HepG2 (cell line): ENCODE measurements at places on chromosomes 5 and 9. TPM values are rescaled to one million over a fixed set of nuclear protein-coding genes. Genes with fewer than 3 reads are reported as not detected.

The IFNA13 gene
- not detected in 2 replicates for total RNA-seq

The TMEM174 gene
- not detected in 2 replicates for total RNA-seq

The HNRNPH1 gene
- total RNA-seq, result 807 and 1,064 TPM in 2 replicates

The TMEM215 gene
- not detected in 2 replicates for total RNA-seq

The UCK1 gene
- total RNA-seq, result 24.1 and 25.3 TPM in 2 replicates

The CBY3 gene
- total RNA-seq, result not detected in 2 replicates

The ARID3C gene
- total RNA-seq, result not detected in 2 replicates

The CER1 gene
- not detected in 2 replicates for total RNA-seq

The SAPCD2 gene
- total RNA-seq, result 35.9 and 42.8 TPM in 2 replicates

The CCDC152 gene
- 0.15 and 0.20 TPM in 2 replicates for total RNA-seq

The BHMT2 gene
- total RNA-seq, result 18.8 and 24.1 TPM in 2 replicates

The CCIN gene
- total RNA-seq, result not detected in 2 replicates

The PCSK1 gene
- total RNA-seq, result not detected in 2 replicates

The ANKRD18B gene
- total RNA-seq, result 1.2 and 1.4 TPM in 2 replicates

The TARS1 gene
- total RNA-seq, result 184 and 297 TPM in 2 replicates

The GFI1B gene
- 0.51 TPM in 1 of 2 replicates, not detected in the other for total RNA-seq

The IFNA14 gene
- not detected in 2 replicates for total RNA-seq

The TUSC1 gene
- not detected in 2 replicates for total RNA-seq

The FANCG gene
- 43.3 and 45.1 TPM in 2 replicates for total RNA-seq

The MAMDC4 gene
- 1.2 and 6.0 TPM in 2 replicates for total RNA-seq

The CCDC183 gene
- 3.0 and 5.0 TPM in 2 replicates for total RNA-seq

The PTCD2 gene
- 6.4 and 7.0 TPM in 2 replicates for total RNA-seq

The ADRB2 gene
- total RNA-seq, result not detected in 2 replicates

The CAMK4 gene
- total RNA-seq, result not detected in 2 replicates

The SLC2A8 gene
- 24.0 and 48.6 TPM in 2 replicates for total RNA-seq

The PCDHA11 gene
- 0.07 and 0.29 TPM in 2 replicates for total RNA-seq

The PRUNE2 gene
- 0.02 TPM in 1 of 2 replicates, not detected in the other for total RNA-seq

The C5orf58 gene
- total RNA-seq, result not detected in 2 replicates

The HTR4 gene
- total RNA-seq, result not detected in 2 replicates

The PDE6A gene
- total RNA-seq, result not detected in 2 replicates

The SPINK4 gene
- 0.53 and 0.98 TPM in 2 replicates for total RNA-seq

The DNAJC18 gene
- total RNA-seq, result 6.5 and 9.6 TPM in 2 replicates

The TRAF1 gene
- total RNA-seq, result 0.11 and 0.44 TPM in 2 replicates

The TRIM36 gene
- 2.0 and 2.4 TPM in 2 replicates for total RNA-seq

The NPR3 gene
- not detected in 2 replicates for total RNA-seq

The PLPP1 gene
- total RNA-seq, result 5.2 and 7.3 TPM in 2 replicates

The SLC34A1 gene
- 0.20 TPM in 1 of 2 replicates, not detected in the other for total RNA-seq

The SPINK5 gene
- total RNA-seq, result not detected in 2 replicates

The MRPS27 gene
- 115 and 139 TPM in 2 replicates for total RNA-seq

The MZB1 gene
- 0.27 and 0.31 TPM in 2 replicates for total RNA-seq

The SIT1 gene
- 0.09 and 0.24 TPM in 2 replicates for total RNA-seq

The CDK9 gene
- total RNA-seq, result 16.8 TPM in 2 replicates

The AK6 gene
- total RNA-seq, result 77.2 and 123 TPM in 2 replicates

The TMOD1 gene
- 0.04 TPM in 1 of 2 replicates, not detected in the other for total RNA-seq

The TIMD4 gene
- not detected in 2 replicates for total RNA-seq

The DRD1 gene
- not detected in 2 replicates for total RNA-seq

The ENTREP1 gene
- not detected in 2 replicates for total RNA-seq

The GABRG2 gene
- total RNA-seq, result not detected in 2 replicates

The CLTA gene
- total RNA-seq, result 222 and 227 TPM in 2 replicates

The CEL gene
- total RNA-seq, result 0.62 and 1.5 TPM in 2 replicates

The OR1J2 gene
- not detected in 2 replicates for total RNA-seq

The C9orf50 gene
- not detected in 2 replicates for total RNA-seq

The PIK3R1 gene
- total RNA-seq, result 21.3 and 26.0 TPM in 2 replicates

The FKBP15 gene
- 11.8 and 12.3 TPM in 2 replicates for total RNA-seq

The OR1Q1 gene
- not detected in 2 replicates for total RNA-seq

The PCDHB14 gene
- total RNA-seq, result 0.32 and 0.40 TPM in 2 replicates

The ZFP2 gene
- 0.13 and 0.27 TPM in 2 replicates for total RNA-seq

The ABCA1 gene
- 40.0 and 63.8 TPM in 2 replicates for total RNA-seq

The FXN gene
- total RNA-seq, result 24.1 and 30.0 TPM in 2 replicates
